CD4-positive, alpha-beta T cell treated with Interleukin-4 for 1 hour (primary cell): ENCODE measurements at places on chromosomes 12 and 14.

DNA sequence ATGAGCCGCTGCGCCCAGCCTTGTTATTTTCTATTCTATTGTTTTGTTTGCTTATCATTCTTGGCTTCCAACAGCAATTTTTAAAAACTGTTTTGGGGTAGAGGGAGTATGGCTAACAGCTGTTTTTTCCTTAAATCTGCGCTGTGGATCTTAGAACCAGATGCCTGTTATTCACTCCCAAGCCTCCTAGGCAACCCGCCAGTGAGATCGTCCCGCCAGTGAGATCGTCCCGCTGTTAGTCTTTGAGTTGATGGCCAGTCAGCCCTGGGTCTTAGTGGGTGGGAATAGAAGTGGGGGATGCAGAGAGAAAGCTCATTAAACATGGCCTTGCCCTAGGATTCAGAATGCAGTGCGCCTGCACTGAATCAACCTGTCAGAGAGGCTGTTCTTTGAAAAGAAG lies 67.3 kb upstream of the BICD1 start:
- no peak for DNase-seq

DNA sequence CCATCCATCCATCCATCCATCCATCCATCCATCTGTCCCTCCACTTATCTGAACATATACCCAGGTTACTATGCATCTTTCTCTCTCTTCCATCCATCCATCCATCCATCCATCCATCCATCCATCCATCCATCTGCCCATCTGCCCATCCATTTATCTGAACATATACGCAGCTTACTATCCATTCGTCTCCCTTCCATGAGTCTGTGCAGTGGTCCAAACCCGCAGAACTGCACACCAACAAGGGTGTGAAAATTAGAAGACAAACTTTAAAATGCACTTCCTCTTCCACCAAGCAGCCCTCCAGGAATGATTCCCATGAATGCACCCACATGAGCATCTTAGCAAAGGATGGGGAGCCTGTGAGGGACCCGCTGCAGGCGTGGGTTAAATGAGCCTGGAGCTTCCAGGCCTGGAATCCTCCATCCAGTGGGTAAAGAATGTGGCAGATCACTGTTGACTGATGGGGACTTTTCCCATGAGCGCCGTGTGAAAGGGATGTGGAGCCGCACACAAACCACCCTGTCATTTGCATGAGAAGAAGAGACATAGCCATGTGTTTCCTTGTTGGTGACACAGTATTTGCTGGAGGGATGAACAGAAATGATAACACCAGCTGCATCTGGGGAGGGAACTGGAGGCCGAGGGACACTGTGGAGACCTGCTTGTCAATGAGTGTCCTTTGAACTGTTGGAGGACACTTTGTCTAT lies 376.6 kb downstream of the ADGRD1 start:
- DNase-seq, result no peak

DNA sequence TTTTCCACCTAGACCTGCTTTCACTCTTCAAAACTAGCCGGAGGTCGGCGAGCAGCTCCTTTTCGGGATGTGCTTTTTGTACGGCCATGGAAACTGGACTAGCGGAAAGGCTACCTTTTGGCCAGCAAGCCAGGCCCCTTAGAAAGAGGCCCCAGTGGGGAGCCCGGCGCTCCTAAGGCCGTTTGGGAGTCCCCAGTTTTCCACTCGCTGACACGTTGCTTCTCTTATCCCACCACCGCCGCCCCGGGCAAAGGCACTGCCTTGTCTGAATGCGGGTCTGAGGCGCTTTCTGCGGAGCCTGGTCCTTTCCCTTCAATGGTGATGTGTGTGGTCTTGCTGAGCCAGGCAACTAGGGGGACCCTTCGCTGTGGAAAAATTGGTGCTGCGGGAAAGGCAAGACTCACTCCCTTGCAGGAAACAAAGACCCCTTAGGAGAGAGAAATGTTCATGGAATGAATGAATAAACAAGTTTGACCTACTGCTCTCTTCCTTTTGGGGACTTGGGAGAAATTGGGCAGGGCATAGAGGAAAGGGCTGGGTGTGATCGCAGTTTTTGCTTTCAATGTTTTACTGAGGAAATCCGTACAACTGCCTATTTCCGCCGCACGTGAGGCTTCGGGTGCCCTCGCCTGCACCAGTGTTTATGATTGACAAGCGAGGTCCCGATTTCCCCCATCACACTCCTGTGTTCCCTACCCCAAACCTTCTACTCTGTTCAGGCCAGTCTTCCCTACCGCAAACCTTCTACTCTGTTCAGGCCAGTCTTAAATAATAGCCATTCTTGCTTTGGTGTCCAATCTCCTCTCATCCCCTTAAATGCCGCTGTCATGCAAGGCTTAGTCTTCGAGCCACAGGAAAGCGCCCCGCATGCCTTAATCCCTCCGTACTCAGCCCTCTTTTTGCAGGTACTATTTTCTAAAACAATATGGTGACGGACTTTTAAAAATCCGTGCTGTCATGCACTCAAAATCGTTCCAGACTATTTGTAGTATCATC lies 1.0 kb upstream of the SLC38A2 start:
- peak; percentile 41 for DNase-seq

DNA sequence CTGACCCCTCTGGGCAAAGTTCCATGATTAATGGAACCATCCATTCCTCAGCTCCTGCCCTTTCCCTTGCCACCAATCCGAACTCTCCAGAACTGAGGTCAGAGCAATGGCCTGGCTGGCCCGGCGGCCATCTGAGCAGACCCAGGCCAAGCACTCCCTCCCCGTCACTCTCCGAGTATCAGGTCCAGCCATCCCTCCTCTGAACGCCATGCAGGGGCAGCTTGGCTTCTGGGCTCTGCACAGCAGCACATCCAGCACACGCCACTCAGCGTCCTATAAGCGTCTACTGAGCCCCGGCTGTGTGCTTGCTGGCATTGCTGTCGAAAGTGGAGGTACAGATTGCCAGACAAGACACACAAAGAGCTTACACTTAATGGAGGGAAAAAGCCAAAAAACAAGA lies 34.3 kb upstream of the VWF start:
- DNase-seq, result no peak

GRCh38 chr14:96363751-96364336 lies 518 bp downstream of the GSKIP start:
- DNase-seq, result peak; percentile 40

GRCh38 chr14:54902521-54903420 lies at the start of gene GCH1:
GCH1 (minus strand) TSS chr14:54902826; CDS start chr14:54902663, 163 bp downstream.
- peak; percentile 83 for DNase-seq

DNA sequence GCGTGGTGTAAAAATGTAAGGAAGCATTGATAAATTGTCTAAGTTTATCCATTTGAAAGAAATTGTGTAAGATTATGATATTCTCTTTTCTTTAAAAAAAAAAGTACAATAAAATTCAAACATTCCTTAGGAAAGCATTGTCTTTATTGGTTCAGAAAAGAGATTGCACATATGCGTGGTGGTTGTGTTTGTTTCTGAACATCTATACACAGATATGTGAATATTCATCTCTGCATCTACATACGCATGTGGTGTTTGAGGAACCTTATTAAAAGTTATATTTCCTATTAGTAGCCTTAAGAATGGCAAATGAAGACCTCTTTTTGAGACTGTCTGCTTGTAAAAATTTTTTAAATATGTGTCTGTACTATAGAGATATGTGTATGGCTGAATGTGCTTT lies 69.8 kb downstream of the TMEM260 start:
- no peak for DNase-seq

GRCh38 chr14:67514650-67515385 lies 18.3 kb upstream of the PLEKHH1 start:
- peak; percentile 39 for DNase-seq

DNA sequence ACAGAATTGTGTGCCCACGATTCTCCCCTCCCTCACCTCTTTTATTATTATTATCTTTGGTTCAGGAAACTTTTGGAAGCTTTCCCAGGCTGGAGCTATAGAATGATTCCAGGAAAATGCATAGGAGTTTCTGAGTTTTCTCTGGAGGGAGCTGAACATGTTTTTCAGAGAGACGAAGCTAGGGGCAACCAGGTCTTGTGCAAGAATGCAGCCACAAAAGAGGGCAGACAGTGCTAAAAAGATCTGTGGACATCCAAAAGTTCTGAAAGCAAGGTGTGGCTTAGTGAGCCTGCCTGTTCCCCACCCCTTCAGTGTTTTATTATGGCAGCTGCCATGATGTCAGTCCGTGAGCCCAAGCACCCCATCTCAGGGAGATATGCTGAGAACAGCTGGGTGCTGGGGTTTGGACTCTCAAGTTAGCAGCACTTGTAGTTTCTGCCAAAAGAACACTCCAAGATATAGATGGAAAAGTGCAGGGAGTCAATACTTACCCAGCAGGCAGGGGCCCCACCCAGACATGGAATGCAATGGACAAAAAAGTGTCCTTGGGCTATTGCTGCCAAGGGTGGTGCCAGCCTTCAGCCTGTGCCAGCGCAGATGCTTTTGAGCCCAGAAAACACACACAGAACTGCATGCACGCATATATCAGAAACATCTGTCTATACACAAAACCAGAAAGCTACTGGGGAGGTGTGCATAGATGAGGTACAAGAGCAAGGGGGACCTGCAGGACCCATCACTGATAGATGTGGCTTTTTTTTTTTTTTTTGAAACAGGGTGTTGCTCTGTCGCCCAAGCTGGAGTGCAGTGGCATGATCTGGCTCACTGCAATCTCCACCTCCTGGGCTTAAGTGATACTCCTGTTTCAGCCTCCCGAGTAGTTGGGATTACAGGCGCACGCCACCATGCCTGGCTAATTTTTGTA lies 17.0 kb upstream of the IRF2BPL start:
- DNase-seq, result no peak

GRCh38 chr12:107857191-107857590 lies 82.7 kb downstream of the ASCL4 start:
- DNase-seq, result no peak

DNA sequence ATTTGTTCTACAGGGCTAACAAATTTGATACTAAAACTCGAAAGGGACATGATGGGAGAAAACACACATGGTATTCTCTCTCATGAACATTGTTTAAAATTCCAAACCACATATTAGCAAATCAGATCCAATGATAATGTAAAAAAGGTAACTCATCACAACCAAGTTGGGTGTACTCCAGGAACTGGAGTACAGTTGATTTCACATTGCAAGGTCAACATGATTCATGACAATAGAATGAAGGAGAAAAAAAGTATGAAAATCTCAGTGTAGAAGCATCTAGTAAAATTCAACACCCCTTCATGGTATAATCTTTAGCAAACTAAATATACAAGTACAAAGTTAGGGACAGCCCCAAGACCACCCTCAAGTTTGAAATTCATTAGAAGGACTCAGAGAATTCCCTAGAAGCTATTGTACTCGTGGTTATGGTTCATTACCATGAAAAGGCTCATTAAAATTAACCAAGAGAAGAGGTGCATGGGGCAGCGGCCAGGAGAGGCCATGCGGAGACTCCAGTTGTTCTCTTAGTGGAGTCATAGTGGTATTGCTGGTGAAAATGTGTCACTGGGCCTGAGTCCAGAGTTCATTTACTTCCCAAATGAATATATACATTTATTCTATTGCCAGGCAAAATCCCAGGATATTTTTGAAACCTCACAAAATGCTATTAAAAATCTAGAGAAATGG lies 3.1 kb upstream of the CDCA4 start:
- no peak for DNase-seq

GRCh38 chr12:69329669-69330428 lies 18.3 kb upstream of the LYZ start:
- DNase-seq, result peak; percentile 65
